ENCODE measurements at places on chromosomes 11 and 22.

DNA sequence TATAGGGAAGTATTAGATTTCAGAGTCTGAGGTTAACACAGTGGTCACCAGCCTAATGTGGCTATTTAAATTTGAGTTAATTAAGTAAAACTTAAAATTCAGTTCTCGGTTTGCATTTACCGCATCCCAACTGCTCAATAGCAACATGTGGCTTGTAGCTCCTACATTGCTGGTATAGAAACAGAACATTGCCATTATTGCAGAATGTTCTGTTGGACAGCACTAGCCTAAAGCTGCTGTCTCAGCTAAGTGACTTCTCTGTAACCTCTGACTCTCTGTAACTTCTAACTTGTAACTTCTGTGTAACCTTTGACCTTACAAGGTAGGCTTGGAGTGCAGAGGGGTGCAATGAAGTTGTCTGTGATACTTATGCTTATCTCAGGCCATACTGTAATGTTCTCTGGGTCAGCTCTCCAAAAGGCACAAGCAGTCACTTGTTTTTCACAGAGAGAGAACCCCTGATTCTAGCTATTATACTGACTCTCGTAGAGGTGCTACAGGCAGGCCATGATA is 78.7 kb downstream of the ZNRF3 start:
- no peak for DNase-seq

DNA sequence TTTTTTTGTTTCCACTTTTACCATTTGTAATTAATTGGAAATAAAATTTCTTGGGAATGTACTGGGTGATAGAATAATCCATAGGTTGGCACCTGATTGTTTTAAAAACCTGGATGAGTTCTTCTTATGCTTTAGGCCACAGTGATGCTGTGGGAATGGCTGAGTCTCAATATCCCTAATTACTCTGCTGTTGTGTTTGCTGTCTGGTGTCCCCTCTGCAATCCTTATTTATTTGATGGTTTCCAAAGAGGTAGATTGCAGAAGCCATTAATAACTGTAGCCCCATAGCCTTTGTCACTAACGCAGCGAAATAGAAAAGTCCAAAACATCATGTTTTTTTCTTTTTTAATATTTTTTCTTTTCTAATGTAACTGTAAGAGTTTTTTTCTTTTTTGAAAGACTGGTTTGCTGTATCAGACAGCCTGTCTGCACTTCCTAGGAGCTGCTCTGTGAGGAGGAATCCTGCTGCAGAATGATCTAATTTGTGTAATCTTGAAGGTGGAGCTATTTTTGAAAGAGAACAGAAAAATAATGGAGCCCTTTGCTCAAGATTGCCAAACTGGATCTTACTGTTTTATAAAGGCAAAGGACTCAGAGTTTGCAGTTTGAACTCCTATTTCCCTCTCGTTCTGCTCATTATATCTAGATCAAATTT is 14.9 kb downstream of the PACS1 start:
- DNase-seq = no peak

DNA sequence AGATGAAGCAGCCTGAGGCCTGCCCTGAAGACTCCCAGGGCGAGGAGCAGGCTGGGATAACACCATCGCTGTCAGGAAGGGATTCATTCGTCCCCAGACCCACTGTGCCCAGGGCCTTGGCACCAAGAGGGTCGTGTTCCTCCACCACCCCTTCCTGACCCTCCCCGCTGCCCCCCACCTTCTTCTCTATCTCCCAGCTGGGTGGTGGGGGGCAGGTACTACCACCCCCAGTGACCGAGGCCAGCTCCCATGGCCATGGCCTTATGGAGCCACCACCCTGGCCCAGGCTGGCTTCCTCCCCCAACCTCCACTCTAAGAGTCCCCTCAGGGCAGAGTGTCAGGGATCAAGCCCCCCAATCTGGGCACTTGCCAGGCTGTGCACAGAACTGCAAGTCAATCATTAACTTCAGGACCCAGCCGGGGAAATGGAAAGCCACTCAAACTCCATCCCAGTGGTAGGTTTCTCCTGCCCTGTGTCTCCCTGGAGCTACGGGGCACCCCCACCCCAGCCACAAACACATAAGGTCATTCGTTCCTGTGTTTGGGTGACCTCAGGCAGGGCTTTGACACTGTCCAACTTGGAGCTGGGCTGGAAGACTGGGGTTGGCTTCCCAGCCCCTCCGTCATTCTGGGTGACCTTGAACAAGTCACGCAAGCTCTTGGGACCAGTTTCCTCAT is 33.3 kb upstream of the WNT11 start:
- no peak for DNase-seq

DNA sequence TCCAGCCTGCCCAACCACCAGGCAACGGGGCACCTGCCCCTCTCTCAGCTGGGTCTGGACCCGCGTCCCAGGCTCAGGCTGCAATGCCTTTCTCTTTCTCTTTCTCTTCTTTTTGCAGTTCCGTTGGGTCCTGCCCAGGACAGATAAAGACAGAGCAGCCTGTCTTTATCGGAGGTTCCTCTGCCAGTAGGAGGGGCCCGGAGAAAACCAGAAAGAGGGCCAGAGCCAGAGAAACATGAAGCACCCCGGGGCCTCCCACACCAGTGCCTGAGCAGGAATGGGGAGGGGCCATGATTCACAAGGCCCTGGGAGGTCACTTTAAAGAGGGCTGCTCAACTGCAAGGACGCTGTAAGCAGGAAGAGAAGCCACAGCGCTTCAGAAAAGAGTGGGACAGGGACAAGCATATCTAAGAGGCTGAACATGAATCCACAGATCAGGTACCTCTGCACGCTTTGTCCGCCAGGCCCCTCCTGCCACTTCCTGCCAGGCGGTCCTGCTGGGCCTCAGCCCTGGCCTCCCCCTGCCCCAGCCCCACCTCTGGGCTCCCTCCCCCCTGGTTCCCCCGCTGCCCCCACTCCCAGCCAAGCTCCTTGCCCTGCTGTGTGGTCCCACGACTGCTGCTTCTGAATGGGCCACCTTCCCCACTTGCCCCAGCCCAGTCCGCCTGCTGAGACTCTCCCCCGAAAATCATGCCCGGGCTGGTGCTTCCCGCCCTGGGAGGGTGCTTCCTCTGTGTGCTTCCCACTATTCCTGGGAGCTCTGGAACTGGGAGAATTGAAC is at the start of gene APOBEC3C:
TSS of gene APOBEC3C (plus strand) at position 316 of the 781 bp plus-strand sequence. CDS start at position 422, 106 bp downstream.
- DNase-seq = no peak
